ENCODE measurements at places on chromosomes 7 and 10.

GRCh38 chr7:29623973-29624372 is 60.3 kb downstream of the PRR15 start:
- DNase-seq, result no peak

- DNase-seq, result no peak
Measured at GRCh38 chr10:108147346-108147745, 982.8 kb upstream of the SORCS1 start.

- no peak for DNase-seq
Measured at GRCh38 chr7:139799586-139799985, 21.8 kb upstream of the HIPK2 start.

- DNase-seq, result no peak
Measured at GRCh38 chr10:29541422-29542210, 93.2 kb downstream of the SVIL start.

GRCh38 chr10:101558671-101559595 is 29.1 kb downstream of the POLL start:
- DNase-seq, result no peak

- DNase-seq, result no peak
Measured at GRCh38 chr7:38973760-38974159, 3.9 kb upstream of the POU6F2 start.

DNA sequence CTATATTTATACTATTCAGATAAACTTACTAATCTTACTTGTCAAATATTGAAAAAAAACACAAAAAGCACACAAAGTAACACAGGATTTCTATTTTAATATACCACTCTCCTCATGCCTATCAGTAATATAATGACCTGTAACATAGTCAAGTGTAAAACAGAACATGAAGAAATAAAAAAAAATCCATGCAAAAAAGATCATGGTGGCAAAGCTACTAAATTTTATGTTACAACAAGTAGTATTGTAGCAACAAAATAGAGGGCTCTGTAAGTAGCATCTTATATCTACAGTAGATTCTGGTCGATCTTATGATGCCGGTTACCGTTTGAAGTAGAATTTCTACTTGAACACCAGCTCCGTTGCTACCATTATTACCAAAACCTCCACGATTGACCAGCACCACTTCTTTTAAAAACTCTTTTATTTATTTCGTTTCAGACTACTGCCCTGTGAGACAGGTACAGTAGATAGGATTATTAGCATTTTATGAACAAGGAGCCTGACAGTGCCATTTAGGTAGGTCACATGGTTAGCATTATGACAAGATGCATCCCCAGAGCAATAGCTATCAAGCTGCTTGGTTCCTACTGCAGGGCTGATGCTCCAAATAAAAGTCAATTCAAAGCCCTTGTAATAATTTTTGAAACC is 2.1 kb downstream of the CPED1 start:
- DNase-seq, result no peak

DNA sequence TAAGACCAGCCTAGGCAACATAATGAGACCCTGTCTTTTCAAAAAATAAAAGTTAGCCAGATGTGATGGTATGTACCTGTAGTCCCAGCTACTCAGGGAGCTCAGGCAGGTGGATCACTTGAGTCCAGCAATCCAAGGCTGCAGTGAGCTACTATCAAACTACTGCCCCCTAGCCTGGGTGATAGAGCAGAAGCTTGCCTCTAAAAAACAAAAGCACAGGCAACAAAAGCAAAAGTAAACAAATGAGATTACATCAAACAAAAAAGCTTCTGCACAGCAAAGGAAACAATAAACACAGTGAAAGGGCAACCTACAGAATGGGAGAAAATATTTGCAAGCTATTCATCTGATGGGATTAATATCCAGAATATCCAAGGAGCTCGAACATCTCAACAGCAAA is 65.4 kb downstream of the FANK1 start:
- no peak for DNase-seq

DNA sequence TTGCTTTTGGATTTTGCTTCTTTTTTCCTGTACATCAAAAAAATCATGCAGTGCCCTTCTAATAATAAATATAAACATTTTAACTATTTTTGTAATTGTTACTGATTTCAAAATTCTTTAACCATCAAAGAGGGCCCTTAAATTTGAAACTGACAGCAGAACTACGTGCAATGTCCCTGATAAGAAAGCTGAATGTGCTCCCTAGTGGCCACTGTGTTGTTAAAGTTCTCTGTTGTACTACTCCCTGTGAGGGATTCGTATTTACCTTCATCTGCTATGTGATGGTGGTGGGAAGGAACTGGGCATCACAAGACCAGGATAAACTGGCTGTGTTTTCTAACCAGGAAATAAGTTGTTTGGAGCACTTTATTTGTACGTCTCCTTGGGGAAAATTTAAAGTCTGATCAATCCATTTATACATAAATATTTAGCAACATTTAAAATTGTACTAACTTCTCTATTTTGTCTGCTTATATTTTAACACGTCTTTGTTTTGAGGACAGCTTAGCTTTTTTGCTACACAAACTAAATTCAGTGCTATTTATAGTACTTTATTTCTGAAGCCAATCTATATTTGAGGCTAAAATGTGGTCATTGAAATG is 322.4 kb downstream of the HGF start:
- no peak for DNase-seq

DNA sequence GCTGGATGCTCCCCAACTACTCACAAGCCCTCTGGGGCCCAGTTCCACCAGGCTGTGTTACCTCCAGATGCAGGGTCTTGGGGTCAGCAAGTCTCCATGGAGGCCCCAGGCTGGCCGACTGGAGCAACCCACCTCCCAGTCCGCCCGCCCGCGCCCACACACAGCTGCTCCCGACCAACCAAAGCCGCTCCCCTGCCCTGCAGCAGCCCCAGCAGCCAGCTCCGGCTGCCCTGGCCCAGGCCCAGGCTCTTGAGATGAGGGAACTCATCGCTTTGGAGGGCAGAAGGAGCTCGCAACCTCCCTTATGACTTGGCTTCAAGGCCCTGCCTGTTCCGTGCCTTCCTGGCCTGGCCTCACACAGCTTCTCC is 47.2 kb downstream of the LRRC20 start:
- no peak for DNase-seq

GRCh38 chr10:128095027-128095752 is 31.0 kb downstream of the MKI67 start:
- DNase-seq, result no peak

- no peak for DNase-seq
Measured at GRCh38 chr10:132574288-132574687, 36.7 kb downstream of the INPP5A start.

- peak; percentile 87 for DNase-seq
Measured at GRCh38 chr7:149147072-149147751, at the start of gene ZNF398. Gene ZNF398 (plus strand): TSS chr7:149147453. CDS start chr7:149147743, 290 bp downstream.

DNA sequence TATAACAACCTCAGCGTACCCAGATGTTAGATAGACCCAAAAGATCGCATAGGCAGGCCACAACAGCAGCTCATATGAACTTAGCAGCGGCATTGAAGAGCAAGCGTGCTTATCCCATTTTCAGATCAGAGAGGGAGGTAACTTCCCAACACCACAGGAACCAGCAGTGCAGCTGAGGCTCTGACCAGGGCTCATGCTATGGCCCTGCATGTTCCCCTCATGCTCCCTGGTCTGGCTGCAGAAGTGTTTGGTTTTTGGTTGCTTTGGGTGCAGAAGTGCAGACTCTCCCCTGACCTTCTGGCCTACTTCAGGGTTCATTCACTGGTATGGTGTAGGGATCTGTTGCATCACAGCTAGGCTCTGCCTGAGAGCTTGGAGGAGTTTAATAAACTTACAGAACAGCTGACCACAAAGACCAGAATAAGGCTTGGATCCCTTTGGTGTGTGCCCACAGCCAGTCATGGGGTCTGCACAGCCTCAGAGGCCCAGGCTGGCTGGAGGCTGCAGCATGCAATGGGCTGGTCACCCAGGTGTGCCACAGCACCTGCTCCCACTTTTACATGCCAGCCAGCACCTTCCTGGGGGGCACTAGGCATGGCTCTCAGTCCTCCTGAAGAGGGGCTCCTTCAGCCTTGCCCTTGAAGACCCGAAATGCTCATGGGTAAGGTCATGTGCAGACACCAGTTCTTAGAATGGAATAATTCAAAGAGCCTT is 9.1 kb upstream of the CXCL12 start:
- DNase-seq, result no peak

- DNase-seq, result no peak
Measured at GRCh38 chr7:77866786-77867536, 68.4 kb downstream of the PHTF2 start.

DNA sequence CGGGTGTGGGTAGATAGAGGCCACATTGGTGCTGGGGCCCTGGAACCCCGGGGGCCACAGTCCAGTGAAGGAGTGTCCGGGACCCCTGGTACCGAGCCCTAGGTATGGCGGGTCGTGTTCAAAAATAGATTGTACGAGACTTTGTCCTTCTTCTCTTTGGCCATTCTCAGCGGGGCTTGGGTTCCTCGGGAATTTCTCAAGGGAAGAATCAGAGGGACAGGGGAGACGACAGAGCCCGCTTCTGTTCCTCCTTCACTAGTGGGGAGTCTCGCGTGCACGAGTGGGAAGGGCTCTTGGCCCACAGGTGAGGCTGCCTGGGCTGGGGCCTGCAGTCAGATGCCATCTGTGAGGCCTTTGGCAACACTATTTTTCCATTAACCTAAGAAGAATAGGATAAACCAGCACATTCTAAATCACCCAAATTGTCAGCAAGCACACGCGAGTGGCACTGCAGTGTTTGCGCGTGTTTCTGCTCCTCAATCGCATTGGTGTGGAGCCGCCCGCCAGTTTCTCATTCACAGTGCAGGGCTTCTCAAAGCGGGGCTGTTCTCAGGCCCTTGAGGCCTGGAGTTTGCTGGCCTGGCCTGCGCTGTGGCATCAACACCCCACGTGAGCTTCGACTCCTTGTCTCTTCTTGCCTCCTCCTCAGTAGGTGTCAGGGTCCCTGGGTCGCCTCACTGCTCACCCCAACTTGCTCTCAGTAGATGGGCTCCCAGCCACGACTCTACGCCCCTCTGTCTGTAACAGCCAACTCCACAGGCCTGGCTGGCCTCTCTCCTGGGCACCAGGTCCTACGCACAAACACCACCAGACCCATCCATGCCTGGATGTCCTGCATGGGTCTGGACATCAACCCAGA is 187.6 kb upstream of the SHH start:
- no peak for DNase-seq

DNA sequence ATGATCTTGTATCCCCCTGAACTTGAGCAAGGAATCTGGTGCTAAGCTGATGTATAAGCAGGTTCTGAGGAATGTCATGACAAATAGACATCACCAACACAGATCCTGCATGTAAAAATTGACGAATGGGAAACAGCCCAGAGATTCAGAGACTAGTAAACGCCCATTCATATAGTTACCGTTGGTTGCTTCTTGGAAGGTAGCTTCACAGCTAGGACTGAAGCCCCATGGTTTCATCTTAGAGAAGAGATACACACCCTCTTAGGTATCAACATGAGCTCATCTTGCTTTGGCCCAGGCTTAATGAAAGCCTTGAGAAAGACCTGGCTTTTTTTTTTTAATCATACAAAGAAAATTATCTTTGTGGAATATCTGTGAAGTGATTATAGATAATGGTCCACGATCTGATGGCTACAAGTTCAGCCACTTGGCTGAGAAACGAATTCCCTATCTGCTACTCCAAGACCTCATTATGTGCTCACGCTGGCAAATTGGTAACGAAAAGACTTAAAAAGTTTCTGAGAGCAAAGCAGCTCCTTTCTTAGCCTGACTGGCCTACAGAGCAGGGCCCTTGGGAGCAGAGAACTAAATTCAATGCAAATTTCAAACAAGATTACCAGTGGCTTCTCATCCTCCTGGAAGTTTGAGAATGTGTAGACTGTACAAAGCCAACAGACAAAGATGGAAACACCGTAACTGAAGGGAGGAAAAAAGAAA is 181.1 kb downstream of the NRP1 start:
- DNase-seq, result no peak

DNA sequence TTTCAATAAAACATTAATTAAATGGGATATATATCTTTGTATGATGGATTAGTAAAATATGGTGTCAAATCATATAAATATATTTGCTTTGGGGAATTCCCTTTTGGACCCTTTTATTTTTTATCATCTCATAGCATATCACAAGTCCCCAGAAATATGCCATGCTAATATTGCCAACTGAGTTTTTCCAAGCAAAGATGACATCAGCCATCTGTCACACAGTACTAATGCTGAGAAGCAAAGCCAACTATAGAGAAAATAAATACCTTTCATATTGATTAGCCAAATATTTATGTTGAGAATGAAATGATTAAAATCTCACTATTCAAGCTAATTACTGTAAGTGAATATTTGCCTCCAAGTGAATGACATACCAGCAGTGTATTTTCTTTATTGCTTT is 575.3 kb downstream of the ETV1 start:
- no peak for DNase-seq

- no peak for DNase-seq
Measured at GRCh38 chr7:96102096-96102811, 219.6 kb downstream of the SLC25A13 start.

DNA sequence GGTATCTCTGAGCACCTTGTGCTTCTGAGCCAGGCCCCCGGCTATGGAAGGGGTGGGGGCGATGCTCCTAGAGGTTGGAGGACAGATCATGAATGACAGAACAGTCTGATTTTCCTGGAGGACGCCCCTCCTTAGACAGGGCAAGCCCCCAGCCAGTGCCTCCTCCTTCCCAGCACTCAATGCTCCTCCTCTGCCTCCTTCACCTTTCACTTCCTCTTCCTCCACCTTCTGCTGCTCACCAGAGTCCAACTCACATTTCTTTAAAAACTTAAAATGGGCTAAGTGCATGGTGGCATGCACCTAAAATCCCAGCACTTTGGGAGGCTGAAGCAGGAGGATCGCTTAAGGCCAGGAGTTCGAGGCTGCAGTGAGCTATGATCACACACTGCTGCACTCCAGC is 71.1 kb upstream of the CUX1 start:
- DNase-seq, result no peak

- DNase-seq, result no peak
Measured at GRCh38 chr7:24773646-24774045, 16.4 kb upstream of the GSDME start.

GRCh38 chr7:151013733-151014497 is 10.4 kb downstream of the ATG9B start:
- peak; percentile 71 for DNase-seq

DNA sequence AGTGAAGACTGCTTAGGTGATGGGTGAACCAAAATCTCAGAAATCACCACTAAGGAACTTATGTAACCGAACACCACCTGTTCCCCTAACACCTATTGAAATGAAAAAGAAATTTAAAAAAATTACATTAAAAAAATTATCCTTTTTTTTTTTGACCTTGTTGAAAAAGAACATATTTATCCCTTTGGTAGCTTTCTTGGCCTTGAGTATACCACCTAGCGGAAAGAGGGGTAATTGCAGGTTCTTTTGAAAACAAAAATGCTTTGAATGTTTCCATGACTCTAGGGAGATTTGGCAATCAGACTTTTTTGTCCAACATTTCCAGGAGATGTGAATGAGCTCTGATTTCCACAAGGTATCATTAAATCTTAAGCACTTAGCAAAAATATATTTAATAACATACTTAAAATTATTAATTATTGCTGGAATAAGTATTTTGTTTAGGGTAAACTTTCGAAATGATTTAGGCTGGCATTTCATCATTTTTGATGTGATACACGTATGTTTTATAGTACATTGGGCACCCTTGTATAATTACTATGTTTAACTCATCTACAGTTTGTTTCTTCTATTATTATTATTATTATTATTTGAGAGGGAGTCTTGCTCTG is 47.0 kb upstream of the ELMO1 start:
- no peak for DNase-seq

- peak; percentile 72 for DNase-seq
Measured at GRCh38 chr10:101214446-101215396, 14.5 kb downstream of the LBX1 start.

All from activated B cell treated with CpG ODN at 0.5 μM for 24 hours (primary cell).